Stimulated activated CD8-positive, alpha-beta memory T cell treated with anti-CD3 and anti-CD28 coated beads, Interleukin-4, amount 100 ng/mL, for 1 hour (primary cell): ENCODE measurements at places on chromosomes 5 and 9.

DNA sequence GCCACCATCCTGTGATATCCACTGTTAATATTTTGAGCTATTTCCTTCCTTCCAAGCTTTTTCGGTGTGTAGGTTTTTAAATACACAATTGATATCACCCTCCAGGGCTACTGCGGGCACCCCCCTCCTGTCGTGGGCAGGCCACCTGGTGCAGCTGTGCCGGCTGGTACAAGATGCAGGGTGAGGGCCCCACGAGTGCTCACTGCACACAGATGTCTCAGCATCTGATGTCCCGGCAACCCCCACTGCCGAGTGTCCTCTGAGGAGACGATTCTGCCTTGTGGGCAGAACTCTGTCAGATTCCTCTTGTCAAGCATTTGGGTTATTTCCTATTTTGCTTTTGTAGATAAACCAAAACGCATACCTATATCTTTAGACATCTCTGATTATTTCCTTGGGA is 25.1 kb downstream of the CACNA1B start:
- no peak for DNase-seq

GRCh38 chr9:111621895-111622480 is 9.1 kb upstream of the DNAJC25 start:
- no peak for DNase-seq

- DNase-seq: no peak
Observed at GRCh38 chr9:136211441-136212344, 6.8 kb upstream of the LHX3 start.

DNA sequence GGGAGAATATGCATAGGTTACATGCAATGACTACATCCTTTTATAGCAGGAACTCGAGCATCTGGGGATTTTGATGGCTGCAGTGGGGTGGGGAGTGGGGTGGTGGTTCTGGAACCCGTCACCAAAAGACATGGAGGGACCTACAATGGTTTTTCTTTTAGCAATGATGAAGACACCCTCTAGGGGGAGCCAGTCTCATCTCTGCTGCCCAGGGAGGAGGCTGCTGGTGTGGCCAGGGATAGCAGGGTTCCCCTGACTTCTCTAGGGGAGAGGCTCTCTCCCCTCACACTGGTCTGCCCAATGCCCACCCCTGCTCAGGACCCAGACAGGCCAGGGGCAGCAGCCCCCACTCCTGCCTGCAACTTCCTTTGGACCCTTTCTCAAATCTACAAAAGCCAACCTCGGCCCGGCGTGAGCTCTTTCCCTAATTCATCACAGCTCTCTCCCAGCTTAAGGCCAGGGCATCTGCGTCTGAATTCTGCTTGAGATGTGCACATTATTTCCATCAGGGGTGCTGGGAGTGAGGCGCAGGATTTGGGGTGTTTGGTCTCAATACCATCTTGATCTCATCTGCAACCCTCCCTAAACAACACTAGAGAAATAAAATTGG is 73.6 kb upstream of the RETREG1 start:
- DNase-seq: no peak

- no peak for DNase-seq
Observed at GRCh38 chr9:7601739-7602138, 197.8 kb downstream of the DMAC1 start.

DNA sequence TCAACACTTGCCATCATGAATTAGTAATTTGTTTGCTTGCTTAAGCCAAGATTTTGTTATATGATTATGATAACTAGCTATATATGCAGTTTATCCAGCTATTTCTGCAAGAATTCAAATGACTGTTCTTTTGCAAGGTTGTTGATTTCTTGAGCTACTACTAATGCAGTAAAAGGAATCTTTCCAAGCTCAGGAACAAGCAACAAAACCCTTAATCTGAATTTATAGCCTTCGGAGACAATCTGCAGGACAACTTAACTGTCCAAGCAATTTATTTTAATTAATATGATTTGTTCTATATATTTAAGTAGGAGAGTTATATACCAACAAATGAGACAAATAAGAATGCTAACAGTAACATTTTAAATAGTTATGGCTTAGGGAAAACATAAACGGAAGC is 426.8 kb upstream of the POU5F2 start:
- no peak for DNase-seq

DNA sequence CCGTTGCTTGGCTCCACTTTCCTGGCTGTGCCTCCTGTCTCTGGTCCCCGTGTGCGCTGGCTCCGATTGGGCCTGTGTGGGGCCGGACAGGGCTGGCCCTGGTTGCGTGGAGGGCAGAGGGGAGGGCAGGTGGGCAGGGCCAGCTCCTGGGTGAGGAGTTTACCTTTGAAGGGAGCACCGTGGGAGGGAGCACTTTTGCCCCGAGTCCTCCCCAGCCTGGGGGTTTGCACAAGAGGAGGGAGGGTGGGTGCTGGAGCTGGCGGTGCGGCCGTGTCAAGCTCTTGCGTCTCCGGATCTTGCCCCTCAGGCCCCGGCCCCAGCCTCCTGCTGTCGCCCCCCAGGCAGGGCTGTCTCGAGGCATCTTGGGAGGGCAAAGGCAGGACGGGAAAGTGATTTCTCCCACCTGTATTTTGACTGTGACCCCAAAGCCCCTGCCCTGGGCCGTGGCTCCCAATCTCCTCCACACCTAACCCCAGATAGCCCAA is 48.3 kb upstream of the EXOC3 start:
- no peak for DNase-seq

GRCh38 chr5:2861605-2862004 is 110.1 kb upstream of the IRX2 start:
- no peak for DNase-seq

- no peak for DNase-seq
Observed at GRCh38 chr5:99936911-99937310, 598.3 kb upstream of the FAM174A start.

DNA sequence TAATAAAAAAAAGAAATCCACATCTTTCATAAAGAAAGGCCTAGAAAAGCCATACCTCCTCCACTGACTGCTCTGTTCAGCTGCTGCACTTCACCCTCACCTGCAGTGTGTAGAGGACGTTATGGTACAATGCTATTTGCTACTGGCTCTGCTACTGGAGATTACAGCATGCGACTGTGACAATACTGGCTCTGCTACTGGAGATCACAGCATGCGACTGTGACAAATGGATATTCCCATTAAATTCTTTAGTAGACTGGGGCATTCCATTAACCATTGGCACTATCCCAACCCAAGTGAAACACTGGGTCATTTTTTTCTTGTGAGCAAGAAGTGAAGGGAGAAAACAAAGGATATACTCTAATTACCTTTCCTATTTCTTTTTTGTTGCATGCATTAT is 1063.5 kb upstream of the DMAC1 start:
- DNase-seq: no peak

DNA sequence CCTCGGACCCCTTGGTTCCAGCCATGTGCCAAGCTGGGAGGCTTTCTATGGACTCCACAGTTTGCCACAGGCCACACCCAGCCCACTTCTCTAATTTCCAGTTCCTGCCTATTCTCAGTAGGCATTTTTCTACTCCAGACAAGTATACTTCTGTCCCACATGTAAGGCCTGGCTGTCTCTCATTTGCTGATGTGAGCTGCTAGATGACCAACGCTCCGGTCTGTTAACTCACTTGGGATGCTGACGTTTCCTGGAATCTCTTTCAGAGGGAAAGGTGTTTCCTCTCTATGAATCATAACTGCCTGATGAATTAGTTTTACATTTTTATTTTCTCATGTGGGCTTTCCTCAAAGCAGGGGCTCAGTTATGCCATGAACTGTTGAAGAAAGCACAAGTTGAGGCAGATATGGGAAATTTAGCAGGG is 36.3 kb downstream of the ERGIC1 start:
- no peak for DNase-seq

- DNase-seq: no peak
Observed at GRCh38 chr9:107348836-107349235, 65.8 kb downstream of the RAD23B start.

DNA sequence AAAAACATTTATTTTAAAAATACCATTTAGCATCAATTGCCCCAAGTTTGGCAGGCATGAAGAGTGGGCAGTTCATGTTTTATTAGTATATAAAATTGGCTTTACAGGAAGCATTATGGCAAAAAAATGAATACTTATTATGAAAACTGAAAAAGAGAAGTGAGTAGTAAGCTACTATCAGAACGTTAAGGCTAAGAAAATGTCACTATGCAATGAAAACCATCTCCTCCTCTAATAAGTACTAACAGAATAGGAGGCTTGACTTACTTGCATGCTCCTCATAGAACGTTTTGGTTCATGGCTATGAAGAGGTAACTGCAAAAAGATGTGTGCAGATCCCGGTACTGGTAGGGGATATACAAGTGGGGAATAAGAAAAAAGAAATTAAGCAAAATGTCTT is 23.6 kb downstream of the TICAM2 start:
- DNase-seq: no peak

- no peak for DNase-seq
Observed at GRCh38 chr9:34158362-34158869, 20.4 kb upstream of the UBAP1 start.

DNA sequence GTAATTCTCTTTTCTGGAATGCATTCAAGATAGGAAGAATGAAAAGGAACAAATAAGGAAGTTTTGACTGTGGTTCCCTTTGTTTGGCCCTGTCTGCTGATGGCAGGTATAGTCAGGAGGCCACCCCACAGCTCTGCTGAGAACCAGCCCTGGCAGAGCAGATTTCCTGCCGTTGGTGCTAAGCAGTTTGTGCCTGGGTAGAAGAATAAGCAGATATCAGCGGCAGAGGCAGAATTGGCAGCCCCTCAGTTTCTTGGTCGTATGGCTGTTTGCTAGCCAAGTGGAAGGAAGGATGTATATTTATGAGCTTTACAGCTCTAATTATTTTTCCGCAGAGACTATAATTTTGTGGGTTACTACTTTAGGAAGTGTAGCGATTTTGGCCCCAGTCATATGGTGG is 310.2 kb upstream of the RFX3 start:
- DNase-seq: no peak

DNA sequence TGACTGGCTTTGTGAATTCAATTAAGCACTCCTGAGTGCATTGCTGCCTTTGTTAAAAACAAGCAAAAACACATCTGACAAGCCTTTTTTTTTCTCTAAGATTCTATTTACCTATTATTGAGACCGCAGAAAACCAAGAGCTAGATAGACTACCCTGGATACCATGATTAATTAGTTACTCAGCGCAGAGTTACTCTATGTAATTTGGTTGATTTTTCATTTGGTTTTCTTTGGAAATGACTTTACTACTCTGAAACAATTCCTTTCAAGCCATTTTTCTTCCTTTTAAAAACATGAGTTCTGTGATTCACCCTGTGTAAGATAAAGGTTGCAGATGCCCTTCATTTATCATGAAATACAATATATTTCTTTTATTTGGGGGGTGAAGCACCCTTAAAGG is 421.6 kb upstream of the PIK3R1 start:
- DNase-seq: no peak

DNA sequence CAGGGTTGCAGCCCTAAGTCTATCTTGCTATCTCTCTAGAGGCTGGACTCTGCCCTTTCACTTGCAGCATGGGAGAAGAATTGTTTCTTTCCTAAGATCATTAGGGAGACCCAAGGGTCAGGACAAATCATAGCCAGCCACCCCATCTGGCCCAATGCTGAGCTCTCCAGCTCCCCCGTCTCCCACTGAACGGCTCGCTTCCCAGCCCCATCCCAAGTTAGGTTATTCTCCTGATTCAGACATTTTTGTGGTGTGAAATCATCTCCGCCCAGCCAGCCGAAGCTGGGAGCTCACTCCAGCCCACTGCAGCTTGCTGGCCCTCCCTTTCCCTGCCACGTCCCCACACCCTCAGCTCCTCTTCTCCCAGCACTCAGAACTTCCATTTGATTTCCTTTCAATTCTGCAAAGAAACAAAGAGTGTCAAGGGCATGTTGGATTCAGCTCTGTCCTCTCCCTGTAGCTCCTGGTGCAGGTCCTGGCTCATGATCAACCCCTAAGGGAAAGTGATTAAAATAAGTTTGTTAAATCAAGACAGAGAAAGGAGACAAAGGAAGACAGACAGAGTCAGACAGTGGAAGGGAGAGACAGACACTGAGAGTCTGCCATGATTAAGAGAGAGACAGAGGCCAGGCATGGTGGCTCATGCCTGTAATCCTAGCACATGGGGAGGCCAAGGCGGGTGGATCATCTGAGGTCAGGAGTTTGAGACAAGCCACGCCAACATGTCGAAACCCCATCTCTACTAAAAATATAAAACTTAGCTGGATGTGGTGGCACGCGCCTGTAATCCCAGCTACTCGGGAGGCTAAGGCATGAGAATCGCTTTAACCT is 12.6 kb upstream of the SPARC start:
- DNase-seq: no peak

DNA sequence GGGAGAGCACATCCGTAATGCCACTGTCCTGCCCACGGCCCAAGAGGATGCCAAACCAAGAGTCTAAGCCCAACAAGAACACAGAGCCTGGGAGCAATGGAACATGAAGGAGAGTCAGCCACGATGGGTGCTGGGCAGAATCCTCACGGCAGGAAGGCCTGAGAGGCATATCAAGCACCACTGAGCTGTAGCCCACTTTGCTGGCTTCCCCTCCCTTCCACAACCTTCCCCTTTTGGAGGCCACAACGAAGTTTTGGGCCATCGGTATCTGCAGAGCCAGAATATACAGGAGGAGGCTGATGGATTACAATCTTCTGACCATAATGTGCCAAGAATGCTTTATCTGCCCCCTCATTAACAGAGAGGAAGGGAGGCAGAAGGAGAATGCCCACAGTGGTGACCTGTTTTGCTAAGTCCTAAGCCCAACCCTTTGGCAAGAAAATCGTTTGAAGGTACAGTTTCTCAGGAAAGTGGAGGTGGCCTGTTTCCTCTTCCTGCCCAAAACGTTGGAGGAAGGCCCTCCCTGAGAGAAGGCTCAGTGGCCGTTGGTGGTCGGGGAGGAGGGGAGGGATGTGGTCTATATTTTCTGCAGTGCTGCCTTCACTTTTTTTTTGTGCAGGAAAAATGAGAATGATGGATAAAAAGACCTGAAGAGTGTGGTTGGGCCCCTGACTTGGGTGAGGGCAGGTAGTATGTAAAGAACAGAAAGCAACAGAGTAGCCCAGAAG is 26.2 kb downstream of the MACROH2A1 start:
- no peak for DNase-seq

GRCh38 chr5:169874621-169875020 is 105.7 kb downstream of the INSYN2B start:
- DNase-seq: no peak

DNA sequence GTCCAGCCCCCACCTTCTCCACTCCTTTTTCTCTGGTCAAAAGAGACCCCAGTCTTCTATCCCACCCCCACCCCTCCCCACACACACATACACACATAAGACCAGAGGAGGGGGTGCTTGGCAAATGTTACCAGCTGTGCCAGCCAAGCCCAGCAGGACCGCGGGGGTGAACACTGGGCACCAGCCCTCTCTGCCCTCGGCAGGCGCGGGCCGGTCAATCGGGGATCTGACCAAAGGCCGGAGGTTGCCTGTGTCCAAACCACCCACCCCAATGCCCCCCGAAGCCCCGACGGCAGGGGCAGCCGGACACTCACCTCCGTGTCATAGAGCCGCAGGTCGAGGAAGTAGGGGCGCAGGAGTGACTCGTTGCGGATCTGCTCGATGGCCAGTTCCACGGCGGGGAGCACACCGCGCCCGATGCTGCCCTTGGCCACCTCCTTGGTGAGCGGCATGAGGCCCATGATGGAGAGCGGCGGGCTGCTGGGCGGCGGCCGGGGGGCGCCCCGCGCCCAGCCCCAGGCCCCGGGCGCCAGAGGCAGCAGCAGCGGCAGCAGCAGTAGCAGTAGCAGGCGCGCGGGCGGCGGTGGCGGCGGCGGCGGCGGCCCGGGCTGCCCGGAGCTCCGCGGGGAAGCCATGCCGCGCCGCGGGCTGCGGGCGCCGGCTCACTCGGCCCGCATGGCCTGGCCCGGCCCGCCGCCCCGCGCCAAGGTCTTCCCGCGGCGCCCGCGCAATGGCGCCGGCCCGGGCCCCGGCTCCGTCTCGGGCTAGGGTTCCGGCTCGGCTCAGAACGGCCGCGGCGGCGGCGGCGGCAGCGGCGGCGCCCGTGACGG is 417 bp downstream of the GABBR2 start:
- no peak for DNase-seq
